ENCODE measurements at places on chromosomes 3 and 15. TPM values are rescaled to one million over a fixed set of nuclear protein-coding genes. Genes with fewer than 3 reads are reported as not detected.

GRCh38 chr3:164620956-164621355 lies 457.3 kb downstream of the SI start:
- no peak for DNase-seq

DNA sequence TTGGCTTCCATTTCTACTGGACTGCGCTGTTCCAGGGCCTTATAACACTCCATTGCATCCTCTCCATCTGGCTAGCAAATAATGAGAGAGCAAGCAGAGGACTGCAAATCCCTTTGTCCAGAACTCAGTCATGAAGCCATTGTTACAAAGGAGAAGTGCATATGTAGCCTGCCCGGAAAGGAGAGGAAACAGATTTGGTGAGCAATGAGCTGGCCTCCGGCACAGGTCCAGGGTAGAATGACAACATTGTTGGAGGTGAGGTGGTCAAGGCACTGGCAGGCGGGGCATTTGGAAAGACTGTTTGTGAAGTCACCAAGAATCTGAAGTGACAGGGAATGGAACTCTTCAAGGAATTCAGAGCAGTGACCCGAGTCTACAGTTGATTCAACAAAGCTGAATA lies 25.0 kb upstream of the ATP1B3 start:
- no peak for DNase-seq

DNA sequence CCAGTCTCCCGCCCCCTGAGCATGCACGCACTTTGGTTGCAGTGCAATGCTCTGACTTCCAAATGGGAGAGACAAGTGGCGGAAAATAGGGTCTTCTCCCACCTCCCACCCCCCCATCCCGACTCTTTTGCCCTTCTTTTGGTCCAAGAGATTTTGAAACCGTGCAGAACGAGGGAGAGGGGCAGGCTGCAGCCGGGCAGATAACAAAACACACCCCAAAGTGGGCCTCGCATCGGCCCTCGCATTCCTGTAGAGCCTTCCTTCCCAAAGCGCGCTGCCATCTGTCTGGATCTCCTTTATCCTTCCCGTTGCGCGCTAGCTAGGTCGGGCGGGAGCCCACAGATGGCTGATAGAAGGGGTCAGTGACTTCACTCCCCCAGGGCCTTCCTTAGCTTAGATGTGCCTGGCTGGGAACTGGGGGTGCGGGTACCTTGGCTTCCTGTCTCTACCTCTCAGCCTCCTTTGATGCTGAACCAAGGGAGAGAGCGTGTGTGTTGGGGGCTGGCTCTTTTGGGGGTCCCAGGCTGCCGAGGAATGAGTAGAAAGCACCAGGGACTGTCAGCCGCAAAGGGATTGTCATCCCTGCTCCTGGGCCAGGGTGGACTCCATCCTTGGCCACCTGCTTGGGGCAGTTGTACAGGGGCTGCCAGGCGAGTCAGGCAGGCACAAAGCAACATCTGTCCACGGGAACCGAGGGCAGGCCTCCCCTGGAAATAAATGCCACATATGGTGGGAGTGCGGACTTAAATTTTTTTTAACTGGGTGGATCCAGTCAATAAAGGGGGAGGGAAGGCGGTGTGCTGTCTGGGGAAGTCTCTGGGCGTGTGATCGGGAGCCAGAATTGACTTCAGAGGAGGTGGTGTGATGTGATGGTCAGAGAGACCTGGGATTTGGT lies 1.8 kb downstream of the SMAD3 start:
- DNase-seq, result no peak

GRCh38 chr15:61188168-61188567 lies 40.9 kb downstream of the RORA start:
- DNase-seq, result no peak

- no peak for DNase-seq
These were observed 84.1 kb downstream of the MEIS2 start for GRCh38 chr15:37016231-37016630.

ACTRT3 gene
- 2.3 TPM for total RNA-seq

DNA sequence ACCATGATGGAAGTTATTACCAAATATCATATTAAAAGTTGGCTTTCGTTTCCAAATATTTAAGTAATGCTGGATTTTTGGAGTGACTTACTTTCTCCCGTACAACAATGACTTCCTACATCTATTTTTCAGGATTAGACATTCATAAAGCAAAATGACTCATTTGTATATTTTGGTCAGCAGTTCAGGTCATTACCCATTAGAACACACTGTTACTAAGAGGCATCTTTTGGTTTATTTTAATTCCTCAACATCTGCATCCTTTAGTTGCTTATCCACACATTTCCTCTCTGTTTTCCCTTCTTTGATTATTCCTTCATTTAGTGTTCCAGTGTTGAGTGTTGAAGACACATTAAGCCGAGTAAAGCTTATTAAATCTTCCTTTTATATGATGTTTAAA lies 348.2 kb downstream of the NAALADL2 start:
- DNase-seq, result no peak

Measured in liver (tissue), 10 donors.